ENCODE measurements at places on chromosomes 5 and 9.

DNA sequence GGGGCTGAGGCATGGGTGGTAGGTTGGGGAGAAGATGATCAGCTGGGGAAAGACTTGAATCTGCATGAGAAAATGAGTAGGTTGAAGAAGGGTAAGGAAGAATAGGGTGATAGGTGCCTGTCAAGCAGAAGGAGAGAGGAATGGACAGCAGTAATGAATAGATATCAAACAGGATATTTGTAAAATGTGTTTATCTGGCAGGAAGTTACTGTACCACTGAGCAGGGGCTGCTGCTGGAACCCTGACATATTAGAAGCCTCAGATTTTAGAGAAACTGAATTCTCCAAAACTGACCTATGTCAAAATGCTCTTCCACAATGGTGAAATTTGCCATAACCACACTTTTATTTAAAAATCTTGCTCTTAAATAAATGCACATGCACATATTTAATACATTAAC lies 41.0 kb downstream of the CCDC192 start:
- DNase-seq: no peak

DNA sequence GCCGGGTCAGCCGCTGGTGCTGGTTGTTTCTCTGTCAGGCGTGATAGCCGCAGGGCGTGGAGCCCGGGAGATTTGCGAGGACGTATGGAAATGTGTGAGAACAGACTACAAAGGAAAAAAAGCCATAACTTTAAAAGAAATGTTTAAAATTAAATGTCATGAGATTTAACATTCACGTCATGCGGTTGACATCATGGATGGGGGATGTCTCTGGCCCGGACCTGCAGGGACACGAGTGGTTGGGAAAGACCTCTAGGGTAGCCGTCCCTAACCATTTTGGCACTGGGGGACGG lies 643 bp upstream of the RNF130 start:
- no peak for DNase-seq

GRCh38 chr5:126961702-126962101 lies 68.7 kb downstream of the MARCHF3 start:
- no peak for DNase-seq

GRCh38 chr9:17159469-17159868 lies 24.6 kb downstream of the CNTLN start:
- no peak for DNase-seq

DNA sequence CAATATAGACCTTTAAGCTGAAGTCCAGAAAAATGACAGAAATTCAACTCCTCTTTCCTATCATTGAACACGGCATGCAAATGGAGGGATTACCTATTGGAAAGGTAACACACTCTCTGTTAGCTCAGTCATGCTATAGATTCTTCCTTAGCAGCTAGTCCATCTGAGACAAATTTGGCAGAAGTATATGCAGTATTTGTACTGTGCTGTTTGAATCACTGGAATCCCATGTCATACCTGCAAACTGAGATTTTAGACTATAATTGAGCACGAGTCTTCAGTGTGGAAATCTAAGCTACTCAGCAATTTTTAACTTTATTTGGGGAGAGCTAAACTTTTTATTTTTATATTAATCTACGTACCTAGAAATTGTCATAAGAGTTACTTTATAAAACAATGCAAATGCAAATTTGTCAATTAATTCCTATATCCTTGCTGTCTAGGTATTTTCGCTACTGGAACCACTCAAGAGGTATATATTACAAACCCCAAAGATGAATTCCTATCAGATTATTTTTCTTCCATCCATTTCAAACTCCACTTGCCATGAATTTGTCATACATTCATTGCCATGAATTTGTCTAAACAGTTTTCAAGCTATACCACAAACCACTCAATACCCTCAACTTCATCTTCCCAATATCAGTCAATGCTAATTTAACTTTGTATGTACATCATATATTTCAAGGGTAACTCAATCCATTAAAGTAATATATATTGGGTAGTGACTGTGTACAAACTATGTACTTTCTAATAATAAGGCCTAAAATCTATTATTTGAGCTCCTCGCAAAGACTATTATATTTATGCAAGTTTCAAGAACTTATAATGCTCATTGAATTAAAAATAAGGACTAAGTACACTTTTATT lies 224.8 kb downstream of the MEF2C start:
- DNase-seq: no peak

- no peak for DNase-seq
Measured at GRCh38 chr5:65563777-65564176, 681 bp downstream of the PPWD1 start.

GRCh38 chr9:16725066-16725465 lies 145.4 kb downstream of the BNC2 start:
- no peak for DNase-seq

DNA sequence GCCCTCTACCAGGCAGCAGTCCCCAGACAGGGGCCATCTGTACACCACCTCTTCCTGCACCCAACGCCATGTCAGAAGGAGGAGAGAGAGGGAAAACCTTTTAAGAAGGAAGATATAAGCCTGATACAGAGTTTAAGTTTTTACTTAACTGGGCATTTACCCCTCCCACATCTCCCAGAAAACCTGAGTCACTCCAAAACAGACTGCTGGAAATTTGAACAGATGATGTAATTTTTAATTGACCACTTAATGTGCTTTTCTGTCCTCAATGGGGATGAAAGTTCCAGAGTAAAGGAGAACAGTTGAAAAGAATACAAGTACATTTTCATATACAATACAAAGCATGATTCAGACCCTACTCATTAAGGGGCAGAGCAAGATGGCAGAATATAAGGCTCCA lies 63.9 kb downstream of the TTC39B start:
- DNase-seq: no peak

DNA sequence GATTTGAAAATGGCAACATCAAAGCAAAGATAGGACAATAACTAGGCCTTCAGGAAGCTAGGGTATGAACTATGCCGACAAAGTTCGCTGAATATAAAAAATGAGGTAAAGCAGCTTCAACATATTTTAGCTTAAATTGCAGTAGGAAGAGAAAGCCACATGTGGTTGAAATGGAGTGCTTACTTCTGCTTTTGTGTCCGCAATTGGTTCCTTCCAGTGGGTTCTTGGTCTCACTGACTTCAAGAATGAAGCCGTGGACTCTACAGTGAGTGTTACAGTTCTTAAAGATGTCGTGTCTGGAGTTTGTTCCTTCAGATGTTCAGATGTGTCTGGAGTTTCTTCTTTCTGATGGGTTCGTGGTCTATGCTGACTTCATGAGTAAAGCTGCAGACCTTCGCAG lies 95.2 kb downstream of the APTX start:
- DNase-seq: no peak

- DNase-seq: no peak
Measured at GRCh38 chr9:86303316-86303975, 21.1 kb upstream of the ISCA1 start.

DNA sequence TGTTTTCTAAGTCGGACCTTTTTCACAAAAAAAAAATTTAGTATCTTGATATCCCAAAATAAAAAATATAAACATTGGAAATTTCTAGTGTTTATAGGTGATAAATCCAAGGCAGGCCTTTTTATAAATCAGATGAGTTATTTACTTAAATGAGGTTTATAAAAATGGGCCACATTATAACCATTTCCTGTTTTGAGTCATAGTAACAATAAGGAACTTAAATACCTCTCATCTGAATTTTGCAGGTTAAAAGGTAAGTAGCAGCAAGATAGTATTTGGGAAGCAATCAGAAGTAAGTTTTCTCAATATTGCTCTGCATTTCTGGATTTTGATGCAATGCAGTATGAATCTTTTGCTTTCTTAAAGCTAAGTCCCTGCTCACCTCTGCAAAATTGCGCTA lies 3.9 kb downstream of the SPTAN1 start:
- DNase-seq: no peak

GRCh38 chr5:36238502-36239295 lies 3.0 kb downstream of the NADK2 start:
- no peak for DNase-seq
